Stimulated activated memory B cell treated with anti-CD40 and anti-IgM and Interleukin-4, amounts not matched to agents 10 μg/mL and 1 μg/mL and 100 μg/mL, for 72 hours (primary cell): ENCODE measurements at places on chromosomes 12 and 14.

DNA sequence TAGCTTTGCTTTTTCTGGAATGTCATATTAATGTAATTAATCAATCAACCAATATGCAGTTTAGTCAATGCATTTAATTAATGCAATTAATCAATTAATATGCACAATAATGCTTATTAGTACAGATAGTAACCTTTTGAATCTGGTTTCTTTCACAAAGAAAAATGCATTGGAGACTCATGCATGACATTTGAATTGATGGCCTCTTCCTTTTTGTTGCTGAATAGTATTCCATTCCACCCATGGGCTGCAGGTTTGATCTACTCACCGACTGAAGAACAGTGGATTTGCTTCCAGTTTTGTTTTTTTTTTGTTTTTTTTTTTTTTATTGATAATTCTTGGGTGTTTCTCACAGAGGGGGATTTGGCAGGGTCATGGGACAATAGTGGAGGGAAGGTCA is 13.1 kb upstream of the GPR132 start:
- no peak for ATAC-seq

- no peak for ATAC-seq
These were observed 173.2 kb upstream of the PWP1 start for GRCh38 chr12:107512391-107512790.

GRCh38 chr12:26434299-26435068 is 239.1 kb downstream of the SSPN start:
- peak; percentile 64 for ATAC-seq

- no peak for ATAC-seq
These were observed 39.6 kb downstream of the DNAH10 start for GRCh38 chr12:123801573-123802178.

DNA sequence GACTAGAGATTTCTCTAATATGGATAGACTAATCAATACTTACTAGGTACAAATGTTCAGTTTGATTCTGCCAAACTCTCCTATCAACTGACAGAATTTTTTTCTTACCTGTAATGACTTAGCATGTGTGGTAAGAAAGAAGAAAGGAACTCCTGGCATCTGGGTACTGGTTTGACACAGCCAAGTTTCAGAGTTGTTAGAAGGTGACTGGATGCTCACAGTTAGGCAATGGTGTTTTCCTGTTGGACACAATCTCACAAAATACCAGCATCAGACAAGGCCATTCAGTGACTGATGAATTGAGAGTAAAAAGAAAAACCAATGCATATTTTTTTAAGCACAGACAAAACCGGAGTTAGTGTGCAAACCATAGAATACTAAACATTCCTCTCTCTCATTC is 4.2 kb downstream of the MUCL1 start:
- no peak for ATAC-seq

GRCh38 chr12:33125755-33126154 is 229.2 kb upstream of the PKP2 start:
- ATAC-seq, result no peak

GRCh38 chr14:24037658-24038037 is 14.2 kb upstream of the CARMIL3 start:
- ATAC-seq, result no peak

DNA sequence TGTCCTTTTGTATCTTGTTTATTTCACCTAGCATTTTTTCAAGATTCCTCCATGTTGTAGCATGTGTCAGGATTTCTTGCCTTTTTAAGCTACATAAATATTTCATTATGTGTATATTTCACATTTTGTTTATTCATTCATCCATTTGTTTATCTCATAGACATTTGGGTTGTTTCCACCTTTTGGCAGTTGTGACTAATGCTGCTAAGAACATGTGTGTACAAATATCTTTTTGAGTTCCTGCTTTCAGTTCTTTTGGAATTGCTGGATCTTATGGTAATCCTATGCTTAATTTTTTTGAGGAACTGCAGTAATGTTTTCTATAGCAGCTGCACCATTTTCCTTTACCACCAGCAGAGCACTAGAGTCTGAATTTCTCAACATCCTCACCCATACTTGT is 62.4 kb downstream of the SCN8A start:
- ATAC-seq, result no peak

DNA sequence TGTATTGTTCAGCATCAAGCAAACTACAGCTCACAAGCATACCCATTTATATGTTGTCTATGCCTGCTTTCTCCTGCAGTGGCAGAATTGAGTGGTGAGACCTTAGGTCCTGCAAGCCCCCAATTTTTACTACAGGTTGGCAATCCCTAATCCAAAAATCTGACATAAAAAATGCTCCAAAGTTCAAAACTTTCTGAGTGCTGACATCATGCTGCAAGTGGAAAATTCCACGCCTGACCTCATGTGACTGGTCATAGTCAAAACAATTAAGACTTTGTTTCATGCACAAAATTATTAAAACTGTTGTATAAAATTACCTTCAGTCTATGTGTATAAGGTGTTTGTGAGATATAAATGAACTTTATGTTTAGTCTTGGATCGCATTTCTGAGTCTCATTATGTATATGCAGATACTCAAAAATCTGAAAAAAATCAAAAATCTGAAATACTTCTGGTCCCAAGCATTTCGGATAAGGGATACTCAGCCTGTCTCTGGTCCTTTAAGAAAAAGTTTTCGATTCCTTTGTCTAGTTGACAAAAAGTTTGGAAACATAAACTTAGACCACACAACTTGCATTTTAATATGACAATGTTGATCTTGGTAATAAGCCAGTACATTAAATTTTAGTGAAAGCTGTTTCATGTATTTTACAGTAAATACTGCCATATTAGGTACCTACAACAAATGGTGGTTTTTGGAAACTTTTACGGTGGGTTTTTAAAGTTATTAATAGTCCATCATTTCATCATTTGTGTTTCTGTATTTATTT is 81.5 kb downstream of the AEBP2 start:
- ATAC-seq, result no peak

- ATAC-seq, result peak; percentile 59
These were observed 15.8 kb upstream of the ATP5F1B start for GRCh38 chr12:56661560-56661959.

DNA sequence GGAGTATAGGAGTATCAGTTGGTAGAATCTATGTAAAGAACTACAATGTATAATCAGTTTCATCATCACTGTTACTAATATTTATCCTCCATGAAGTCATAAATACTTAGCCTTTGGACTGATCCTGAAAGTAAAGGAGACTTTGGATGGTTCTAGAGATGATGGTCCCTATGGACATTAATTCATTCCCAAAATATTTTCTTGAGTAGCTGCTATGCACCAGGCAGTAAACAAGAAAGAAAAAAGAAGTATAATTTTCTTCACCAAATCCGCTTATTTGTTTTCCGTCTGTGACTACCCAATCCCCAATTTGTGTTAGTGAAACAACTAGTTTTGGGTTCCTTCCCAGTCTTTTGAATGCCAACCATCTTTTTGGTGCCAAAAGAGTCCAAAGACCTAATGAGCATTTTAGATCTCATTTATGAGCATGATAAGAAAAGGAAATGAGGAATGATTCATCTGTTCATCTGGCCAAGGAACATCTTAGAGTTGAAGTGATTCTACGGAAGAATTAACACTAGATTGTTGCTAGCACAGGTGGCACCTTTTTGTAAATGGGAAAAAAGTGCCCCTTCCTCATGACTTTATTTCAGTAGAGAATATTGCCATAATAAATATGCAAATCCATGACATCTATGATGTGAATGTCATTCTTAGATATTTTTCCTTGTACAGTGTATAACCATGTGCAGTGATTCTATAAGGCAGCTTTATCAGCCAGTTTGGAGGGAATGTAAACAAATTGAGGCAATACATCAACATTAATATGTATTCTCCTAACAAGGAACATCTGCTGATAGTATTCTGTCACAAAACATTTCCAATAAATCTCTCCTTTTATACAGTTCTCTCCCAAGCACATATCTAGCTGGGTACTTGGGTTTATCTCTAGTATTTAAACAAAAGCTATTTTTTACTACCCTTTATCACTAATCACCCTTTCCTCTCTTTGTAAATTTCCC is 85.1 kb upstream of the CCDC91 start:
- no peak for ATAC-seq

GRCh38 chr14:46820291-46820690 is 168.7 kb upstream of the RPL10L start:
- ATAC-seq, result no peak

GRCh38 chr14:95889236-95889979 is 12.8 kb downstream of the TUNAR start:
- no peak for ATAC-seq

- ATAC-seq, result no peak
These were observed 35.7 kb downstream of the LRFN5 start for GRCh38 chr14:41642367-41642766.

DNA sequence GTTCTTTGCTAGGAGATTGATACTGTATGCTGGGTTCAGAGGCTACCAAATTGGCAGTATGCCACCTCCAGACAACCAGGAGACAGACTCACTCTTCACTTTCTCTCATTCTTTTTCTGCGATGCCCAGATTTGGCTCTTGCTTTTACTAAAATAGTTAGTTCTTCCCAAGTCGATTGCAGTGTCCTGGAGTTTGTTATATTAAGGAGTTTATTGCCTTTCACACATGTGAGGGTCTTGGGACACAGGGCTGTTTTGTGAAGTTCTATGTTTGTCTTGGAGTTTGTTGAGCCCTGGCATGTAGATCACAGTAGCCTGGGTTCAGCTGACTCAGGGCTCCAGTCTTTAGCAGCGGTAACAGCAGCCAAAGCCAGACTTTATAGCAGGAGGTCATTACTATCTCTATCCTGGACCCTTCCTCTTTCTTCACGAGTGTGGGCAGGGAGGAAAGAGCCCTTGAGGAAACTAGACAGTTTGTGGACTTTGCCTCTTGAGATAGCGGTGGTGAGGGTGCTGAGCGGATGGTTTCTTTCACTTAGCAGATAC is 1.6 kb downstream of the MLEC start:
- ATAC-seq, result no peak

DNA sequence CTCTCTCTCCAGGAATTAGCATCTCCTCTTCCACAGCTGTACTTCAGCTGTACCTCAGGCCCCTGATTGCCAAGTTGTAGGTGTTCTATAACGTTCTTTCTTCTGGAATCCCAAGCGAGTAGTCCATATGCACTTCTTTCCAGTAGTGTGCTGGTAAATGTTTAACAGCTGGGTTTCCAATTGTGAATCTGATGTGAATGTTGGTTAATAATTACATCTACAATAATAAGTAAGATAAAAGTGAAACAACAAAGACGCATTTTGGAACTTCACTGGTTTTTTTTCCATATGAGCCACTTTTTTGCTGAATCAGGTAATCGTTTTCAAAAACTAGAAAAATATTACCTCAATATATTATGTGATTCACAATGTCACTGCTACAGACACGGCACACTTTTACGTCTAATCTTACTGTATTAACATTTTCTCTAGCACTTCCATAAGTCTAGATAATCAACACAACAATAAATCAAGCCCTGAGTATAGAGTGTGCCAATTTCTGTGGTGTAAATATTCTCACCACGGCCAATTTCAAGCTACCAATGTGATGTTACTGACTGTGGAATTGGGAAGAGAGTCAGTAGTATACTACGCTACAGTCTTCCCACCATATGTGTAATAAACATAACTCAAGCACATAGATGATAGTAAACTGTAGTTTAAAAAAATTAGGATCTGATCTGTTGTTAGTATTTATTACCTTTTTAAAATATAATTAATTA is 113.0 kb downstream of the ZFP36L1 start:
- no peak for ATAC-seq

DNA sequence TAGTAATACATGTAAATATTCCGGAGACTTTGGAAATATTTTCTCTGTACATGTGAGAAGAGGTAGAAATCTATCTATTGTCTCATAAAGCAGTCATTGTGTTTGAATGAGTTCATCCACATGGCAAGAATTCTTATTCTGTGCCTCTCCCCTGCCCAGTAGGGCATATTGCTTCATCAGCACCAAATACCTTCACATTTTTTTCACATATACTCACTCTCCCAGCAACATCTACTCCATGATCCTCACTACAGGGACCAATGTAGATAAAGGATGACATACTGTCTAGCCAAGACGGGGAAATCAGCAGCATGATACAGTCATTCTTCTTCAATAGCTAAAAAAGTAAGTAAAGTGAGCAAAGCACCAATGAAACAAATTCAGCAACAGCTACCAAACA is 1.3 kb upstream of the TAS2R14 start:
- ATAC-seq, result no peak

DNA sequence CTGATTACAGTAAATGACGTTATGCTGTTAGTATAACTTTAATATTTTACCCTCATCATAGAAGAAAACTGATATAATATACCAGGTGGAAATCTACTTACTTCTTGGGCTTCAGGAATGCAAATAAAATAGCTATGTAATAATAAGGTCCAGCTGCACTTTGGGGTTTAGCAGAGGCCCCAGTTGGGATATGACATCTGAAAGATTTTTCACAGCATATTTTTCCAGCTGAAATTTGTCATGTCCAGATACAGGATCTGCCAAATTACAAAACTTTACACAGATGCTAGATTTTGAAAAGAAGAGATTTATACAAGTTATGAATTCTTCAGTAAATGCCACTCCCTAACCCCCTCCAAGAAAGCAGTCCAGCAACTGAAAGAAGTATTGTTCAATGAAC is 29.2 kb upstream of the DCN start:
- ATAC-seq, result no peak

DNA sequence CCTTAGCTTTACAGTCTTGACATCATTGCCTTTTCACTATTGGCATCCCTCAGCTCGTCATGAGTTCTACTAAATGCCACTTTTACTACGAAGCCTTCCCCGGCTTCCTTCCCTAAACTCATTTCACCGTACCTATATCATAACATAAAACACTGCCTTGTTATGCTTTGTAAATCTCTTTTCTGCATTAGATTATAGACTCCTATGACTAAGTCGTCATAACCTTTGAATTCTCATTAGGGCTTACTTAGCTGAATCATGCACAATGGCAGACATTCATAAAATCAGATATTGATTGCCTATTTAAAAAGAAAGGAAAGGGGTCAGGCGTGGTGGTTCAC is 21.0 kb downstream of the BTG1 start:
- peak; percentile 41 for ATAC-seq
